ENCODE measurements at places on chromosomes 12 and 14. TPM values are rescaled to one million over a fixed set of nuclear protein-coding genes. Genes with fewer than 3 reads are reported as not detected.

DNA sequence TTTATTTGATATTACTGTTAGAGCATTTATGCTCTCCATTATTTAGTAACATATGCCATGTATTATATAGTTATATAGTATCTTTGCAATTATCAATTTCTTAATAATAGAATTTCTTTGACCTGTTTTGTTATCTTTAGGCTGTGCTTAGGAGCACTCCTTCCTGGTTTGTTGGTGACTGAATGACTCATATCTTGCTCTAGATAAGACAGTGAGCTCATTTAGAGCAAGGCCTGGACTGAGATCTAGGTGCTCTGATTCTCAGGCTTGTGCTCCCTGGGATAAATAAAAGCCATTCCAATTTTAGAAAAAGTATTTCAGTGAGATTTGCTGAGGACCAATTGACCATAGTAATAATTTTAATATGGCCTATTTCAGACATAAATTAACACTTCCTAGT, 951.2 kb downstream of the FLRT2 start:
- DNase-seq, result no peak

BRI3BP gene
- 4.0 TPM for total RNA-seq

- no peak for DNase-seq
Observed at GRCh38 chr14:62778310-62778709, 266.9 kb downstream of the KCNH5 start.

DNA sequence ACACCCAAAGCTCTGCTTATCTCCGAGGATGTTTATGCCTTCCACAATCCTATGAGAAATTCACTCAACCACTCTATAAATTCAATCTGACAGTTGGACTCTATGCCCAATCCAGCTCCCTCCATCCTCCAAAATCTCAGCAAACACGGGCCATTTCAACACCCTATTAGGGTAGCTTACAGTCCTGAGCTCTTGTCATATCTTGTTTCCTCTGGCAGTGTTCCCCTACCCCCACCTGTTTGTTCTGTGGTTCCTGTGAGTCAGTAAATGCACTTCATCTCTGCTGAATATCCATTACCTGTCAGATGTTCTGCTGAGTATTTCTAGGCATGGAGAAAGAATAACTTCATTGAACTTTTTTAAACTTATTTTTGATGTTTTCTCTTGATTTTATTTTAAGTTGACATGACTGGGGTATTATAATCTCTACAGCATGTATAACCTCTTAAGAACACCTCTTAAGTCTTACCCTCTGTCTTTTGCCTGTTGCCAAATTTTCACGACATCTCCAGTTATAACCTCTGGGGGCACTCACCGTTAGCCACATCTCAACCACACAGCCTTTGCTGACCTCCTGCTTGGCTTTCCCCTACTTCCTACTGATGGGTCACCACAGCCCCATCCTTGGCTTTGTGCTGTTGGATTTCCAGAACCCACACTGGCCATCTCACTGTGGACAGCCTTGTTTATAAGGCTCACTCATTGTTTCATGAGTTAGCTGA, 317.0 kb upstream of the TMPO start:
- DNase-seq, result no peak

FAM177A1 gene
- 75.6 TPM for total RNA-seq

DNA sequence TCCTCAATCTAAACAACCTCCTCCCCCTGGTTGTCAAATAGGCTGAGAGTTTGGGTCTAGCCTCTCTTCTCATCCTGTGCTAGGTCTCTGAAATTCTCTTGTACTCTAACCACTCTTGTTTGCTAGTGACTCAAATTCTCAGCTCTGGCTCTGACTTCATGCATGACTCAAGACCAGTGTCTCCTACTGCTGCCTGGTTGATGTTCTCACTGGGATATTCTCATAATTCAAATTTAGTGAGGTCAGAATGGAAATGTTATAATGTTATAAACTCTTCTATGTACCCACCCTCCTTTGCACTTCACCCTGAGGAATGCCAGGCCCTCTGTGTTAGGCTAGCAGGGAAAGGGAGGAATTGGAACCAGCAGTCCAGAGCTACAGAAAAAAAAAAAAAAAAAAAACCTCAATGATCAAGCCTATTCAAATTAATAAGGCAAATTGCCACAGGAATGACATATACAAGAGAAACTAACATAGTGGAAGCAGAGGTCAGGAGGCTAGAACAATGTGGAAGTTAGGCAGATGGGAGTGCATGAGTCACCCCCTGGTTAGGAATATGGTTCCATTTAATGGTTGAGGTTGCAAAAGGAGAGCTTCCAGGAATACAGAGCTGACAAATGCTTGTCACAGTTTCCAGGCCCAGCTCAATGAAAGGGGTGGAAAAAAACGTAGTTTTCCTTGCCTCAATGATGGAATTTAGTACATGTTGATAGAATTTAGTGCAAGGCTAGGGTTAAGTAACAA, 459.5 kb downstream of the RMST start:
- no peak for DNase-seq

DNA sequence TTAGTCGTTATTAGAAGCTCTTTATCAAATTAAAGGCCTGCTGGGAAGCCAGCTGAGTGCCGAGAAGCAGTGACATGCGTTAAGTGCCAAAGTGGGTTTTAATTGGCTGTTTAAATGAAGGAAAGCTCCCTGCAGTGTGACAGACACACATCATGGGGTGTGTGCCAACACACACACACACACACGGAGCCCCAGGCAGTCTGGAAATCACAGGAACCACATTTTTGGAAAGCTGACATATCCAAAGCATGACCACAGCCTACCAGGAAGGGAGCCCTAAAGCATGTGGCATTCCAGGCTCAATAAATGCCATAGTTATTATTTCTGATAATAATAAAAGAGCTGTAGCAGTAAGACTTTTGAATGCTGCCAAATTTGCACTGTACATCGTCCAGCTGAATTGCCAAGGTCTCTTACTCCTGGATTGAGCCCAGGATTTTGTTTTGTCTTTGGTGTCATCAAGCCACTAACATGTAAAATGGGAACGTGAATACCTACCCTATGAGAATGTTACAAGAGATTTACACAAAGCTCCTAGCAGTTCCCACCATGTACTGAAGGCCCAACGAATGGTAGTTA, 135.1 kb downstream of the TMEM30B start:
- no peak for DNase-seq

GRCh38 chr12:8917751-8918150, 3.4 kb downstream of the PHC1 start:
- DNase-seq, result no peak

- DNase-seq, result no peak
Observed at GRCh38 chr14:31205681-31206535, 1.7 kb downstream of the HECTD1 start.

- no peak for DNase-seq
Observed at GRCh38 chr14:23115039-23115731, 3.9 kb downstream of the CEBPE start.

PZP gene
- total RNA-seq, result 0.80 TPM

Measured in sciatic nerve (tissue), 2 donors.